ENCODE measurements at places on chromosomes 4 and X.

DNA sequence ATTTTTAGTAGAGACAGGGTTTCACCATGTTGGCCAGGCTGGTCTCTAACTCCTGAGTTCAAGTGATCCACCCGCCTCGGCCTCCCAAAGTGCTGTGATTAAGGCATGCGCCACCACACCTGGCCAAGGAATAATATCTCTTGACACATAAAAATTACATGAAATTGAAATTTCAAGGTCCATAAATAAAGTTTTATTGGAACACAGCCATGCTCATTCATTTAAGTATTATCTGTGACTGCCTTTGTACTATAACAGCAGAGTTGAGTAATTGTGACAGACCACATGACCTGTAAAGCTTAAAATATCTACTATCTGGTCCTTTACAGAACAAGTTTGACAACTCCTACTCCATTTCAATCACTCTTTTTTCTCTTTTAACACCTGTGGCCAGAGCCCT is 17.8 kb upstream of the EGFL6 start:
- DNase-seq: no peak

DNA sequence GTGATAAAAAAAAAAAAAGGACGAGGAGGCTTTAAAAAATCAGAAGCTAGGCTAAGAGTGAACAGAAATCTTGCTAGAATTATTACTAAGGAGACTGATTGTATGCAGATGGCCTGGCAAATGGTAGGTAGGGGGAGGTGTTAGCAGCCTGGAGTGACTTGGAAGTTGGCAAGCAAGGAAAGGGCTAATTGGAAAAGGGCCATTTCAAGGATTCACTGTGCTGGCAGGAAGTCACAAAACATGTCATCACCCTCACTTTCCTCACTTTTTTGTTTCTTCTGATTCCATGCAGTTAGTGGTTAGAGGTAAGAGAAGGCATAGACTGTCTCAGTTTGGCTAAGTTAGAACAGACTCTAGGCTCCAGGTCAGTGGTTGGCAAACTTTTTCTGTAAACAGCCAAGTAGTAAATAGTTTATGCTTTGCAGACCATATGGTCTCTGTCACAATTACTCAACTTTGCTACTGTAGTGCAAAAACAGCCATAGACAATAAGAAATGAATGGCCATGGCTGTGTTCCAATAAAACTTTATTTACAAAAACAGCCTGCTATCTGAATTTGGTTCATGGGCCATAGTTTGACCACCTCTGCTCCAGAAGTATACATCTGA is 646.5 kb upstream of the ACTRT1 start:
- no peak for DNase-seq

GRCh38 chr4:57070461-57070860 is 39.7 kb downstream of the IGFBP7 start:
- no peak for DNase-seq

DNA sequence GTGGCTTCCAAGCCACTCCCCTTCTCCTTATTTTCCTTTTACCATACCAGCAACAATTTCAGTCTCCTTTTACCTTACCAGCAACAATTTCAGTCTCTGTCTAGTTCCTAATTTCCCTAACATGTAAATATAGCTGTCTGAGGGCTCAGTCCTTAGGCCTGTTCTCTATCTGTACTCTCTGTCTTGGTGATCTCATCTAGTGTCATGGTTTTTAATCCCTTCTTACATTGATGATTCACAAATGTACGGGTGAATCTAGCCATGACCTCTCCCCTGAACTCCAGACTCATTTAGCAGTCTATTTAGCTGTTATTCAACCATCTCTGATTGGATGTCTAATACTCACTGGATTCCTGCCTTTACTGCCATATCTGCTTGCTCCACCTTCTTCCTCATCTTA is 7.2 kb downstream of the IL15 start:
- DNase-seq: no peak

DNA sequence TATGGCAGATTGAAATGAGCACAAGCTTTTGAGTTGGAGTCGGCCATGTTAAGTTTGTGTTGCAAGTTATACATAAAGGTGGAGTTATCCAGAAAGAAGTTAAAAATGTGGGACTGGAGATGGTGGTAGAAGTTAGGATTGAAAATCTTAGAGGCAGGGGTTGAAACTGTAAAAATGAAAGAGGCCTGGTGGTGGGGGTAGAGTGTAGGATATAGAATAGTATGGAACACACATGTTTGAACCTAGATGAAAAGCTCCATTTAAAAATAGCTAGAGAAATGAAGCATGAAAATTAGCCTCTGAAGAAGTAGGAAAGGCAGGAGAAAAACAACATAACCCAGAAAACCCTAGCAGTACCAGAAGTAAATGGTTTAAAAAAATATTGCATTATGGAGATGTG is 131.8 kb upstream of the ENPEP start:
- no peak for DNase-seq

DNA sequence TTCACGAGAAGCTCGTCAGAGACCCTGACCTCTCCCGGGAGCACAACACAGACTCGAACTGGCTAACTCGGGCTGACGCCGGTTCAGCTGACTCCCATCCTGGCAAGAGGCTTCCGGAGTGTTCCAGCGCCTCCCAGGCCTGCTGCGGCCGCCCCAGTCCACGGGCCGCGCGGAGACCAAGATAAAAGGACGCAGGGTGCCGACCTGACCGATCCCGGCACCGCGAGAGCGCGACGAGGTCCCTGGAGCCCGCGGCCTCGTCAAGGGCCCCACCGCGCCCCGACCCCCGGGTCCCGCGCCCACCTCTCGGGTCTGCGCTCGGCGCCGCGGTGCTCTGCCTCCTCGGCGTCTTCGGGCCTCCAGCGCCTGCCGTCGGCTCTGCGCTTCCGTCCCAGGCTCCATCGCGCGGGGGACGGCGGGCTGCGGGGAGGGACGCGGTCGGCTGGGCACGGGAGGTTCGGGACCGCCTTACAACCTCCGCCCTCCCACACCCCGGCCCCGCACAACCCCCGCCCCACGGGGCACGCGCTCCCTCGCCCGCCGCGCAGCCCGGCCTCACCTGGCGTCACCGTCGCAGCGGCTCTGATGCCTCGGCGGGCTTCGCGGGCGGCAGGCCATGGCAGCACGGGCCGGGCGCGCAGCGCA is 426 bp downstream of the SLBP start:
- DNase-seq: no peak

DNA sequence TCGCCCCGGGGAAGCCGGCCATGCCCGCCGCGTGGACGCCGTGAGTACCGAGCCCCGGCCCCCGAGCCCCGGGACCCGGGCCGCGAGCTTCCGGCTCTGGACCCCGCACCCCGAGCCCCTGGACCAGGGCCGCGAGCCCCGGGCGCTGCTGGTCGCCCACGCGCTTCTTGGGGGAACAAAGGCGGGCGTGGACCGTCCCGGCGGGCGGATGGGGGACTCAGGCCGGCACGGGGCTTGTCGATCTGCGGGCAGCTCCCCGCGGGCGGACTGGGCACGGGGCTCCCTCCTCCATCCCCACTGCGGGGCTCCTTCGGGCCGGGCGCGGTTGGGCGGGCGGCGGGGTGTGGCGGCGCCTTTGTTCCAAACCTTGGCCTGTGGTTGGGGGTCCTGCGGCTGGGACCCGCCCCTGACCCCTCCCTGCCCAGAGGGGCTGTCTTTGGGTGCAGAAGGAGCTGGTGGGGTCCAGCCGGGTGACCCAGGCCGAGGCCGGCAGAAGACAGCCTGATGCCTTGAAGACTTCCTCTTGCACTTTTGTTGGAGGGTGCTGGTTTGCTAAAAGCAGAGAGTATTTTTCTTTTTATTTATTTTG is 25.2 kb upstream of the ADD1 start:
- DNase-seq: no peak

DNA sequence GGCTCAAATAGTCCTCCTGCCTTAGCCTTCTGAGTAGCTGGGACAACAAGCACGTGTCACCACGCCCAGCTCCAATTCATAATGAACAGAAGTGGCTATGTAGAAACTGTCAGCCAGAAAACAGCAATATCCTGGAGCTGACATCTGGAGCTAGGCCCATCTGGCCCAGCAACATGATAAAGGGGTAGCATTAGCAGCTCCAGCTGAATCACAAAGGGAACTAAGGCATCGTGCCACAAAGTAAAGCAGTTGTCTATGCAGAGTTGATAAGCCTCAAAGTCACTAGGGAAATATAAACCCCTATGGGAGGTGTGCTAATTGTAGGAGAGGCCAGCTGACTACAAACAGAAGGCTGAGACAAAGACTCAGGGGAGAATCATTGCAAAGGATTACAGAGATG is 270.5 kb upstream of the GPC4 start:
- peak; percentile 9 for DNase-seq
